ENCODE measurements at places on chromosomes 3 and 15.

DNA sequence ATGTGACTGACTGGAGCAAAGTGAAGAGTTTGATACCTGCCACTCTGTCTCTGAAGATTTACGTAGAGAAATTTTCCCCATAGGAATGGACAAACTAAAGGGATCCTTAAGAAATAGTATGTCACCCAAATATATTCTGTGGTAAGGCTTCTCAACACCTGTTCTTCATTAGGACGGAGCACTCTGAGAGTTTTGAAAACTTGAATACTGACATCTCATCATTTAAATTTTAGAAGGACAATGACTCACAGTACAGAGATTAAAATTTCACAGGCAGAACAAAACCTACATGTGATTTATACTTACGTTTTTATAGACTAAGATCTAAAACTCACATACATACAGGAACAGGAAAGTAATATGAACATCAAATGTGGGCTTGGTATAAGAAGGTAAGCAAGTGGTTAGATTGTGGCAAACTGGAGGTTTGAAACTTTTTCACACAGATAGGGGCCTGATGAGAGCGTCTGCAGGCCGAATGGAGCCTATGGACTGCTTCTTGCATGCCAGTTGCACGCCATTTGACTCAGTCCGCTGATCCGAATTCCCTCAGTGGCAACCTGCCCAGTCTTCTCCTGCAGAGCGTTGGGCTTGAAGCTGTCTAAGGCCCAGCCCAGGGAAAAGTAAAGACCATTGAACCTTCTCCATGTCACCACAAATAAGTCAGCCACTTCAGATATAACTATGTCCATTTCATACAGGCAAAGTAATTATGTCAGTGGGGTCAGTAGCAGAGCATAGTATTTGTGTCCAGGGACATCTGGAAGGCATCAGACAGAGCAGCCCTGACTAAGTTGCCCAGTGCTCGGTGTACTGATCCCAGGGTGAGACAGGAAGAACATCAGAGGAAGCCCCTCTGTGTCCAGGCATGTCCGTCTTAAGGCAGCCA lies 45.7 kb downstream of the ZBTB38 start:
- DNase-seq = peak; percentile 91

DNA sequence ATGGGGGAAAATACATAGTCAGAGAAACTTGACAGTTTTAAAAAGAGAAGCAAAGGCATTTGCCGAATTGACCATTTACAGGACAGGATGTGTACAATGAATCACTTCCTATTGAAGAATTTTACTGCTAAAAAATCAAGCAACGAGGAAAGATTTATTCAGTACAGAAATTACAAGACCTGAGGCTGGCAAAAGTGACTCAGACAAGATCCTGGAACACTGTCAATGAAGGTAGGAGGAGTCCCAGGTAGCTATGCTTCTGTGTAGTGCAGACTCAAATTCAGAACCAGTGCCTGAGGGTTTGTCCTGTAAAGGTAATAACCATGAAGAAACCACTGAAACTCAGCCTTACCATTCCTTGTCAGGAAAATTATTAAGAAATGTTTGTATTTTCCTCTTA lies 120.9 kb downstream of the ZMAT3 start:
- no peak for DNase-seq

DNA sequence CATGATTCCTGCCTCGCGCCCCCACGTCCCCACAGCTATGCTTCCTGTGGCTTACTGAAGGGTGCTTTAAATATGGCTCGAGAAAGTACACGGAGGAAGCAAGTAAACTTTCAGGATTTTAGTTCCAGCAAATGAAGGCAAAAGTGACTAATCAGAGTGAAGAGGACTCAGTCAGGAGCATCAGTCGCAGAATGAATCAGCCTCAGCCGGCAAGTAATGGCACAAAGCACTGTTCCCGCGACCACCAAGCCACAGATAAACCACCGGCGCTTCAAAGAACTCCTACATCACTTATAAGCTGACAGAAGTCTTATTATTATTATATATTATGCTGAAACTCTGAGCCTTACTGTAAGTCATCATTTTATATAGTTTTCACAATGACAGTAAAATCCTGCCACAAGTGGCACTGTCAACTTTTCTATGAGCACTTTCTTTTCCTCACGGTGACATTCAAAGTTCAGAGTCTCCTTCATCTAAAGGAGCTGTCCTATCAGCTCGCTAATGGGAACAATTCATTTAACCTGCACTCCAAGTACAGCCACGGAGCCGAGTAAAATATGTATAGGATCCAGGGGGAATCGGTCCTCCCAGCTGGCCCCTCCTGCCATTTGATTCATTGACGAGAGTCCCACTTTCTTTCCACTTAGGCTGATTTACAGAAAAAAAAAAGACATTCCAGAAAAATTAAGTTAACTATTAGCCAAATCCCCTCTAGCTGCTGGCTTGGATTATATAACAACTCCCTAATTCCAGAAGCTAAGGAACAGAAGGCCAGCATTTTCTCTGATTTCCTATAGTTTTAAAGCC lies 217.0 kb upstream of the ICE2 start:
- no peak for DNase-seq

- DNase-seq = peak; percentile 5
Observed at GRCh38 chr15:25501828-25502446, 63.1 kb upstream of the UBE3A start.

DNA sequence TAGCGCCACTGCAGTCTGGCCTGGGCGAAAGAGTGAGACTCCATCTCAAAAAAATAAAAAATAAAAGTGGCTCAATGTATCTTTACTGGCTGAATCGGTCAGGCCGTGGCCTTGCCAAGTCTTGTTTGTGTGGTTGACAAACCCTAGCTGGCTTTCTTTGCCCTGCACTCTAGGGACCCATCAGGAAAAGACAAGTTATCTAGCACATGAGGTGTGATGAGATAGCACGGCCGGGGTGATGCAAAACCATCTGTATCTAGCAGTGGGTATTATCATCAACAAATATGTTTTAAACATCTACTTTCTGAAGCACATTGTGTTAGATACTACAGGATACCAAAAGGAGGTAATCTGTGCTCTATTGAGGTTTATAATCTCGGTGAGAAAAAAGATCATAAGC lies 3.9 kb upstream of the DPP8 start:
- DNase-seq = no peak

DNA sequence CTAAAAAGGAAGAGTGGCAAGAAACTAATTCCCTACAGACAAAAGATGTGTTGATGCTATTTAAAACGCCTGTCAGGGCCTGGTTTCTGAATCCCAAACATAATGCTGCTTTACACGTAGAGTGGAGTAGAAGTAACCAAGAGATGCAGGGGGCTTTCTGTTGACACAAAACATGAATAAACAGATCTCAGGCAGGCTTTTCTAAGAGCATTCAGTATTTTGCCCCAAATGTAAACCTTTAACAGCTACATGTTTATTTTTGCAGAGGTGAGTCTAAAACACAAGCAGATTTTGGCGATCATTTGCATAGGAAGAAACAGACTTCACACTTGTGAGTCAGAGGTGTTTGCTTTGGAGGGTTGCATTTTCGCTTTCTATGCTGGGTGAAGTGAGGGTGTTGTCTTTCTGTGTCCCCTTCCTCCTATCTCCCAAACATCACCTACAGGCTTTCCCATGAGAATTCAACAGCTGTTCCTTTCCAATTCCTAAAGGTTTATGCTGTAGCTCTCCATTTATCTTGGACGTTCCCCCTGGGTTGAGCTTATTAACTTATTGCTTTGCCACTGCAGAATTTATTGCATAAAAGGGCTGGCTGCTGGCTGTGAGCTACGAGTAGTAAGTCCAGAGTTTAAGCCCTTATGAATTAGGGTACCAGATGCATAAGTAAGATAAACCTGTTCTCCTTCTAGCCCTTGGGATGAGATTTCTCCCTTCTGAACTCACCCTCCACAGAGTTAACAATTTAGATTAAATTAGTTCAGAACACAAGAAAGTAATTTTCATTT lies 156.7 kb downstream of the DIPK2A start:
- DNase-seq = no peak

- no peak for DNase-seq
Observed at GRCh38 chr15:92787116-92787515, 113.0 kb upstream of the CHD2 start.

- DNase-seq = peak; percentile 42
Observed at GRCh38 chr3:119898478-119899191, 116.7 kb downstream of the NR1I2 start.

DNA sequence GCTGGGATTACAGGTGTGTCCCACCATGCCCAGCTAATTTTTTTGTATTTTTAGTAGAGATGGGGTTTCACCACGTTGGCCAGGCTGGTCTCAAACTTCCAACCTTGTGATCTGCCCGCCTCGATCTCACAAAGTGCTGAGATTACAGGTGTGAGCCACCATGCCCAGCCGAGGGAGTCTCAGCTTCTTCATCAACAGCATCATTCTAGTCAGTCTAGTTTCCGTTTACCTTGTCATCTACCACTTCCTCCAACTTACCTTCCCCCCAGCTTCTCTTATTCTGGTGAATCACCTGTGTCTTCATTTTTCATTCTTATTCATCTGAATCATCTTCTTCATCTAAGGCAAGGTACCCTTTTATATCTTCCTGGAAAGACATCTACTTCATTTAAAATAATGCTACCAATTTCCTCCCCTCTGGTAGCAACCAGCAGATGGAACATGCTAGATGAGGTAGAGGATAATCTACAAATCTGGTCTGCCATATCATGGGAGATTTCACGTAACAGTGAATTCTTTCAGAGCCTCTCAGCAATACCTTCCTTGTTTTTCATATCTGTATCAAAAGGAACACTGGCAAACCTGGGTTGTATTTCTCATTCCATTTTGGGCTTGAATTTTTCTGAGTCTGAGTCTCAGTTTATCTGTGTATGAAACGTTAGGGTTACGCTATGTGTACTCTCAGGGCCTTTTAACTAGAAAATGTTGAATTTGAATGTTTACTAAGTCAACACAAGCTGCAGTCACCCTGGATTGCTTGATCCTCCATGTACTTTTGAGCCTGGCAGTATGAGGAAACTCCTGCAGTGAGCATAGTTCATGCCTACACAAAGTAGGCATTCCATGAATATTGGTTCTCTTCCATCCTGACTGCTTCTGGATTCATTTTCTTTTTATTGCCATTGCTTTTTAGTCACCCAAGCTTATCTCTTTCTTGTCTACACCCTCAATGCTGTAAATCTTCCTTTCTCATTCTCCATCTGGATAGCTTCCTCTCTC lies 16.8 kb downstream of the LPP start:
- no peak for DNase-seq
